ENCODE measurements at places on chromosomes 5 and 9. TPM values are rescaled to one million over a fixed set of nuclear protein-coding genes. Genes with fewer than 3 reads are reported as not detected.
A peak's percentile ranks its signal among the peaks of the same experiment; 100 is the strongest.

DNA sequence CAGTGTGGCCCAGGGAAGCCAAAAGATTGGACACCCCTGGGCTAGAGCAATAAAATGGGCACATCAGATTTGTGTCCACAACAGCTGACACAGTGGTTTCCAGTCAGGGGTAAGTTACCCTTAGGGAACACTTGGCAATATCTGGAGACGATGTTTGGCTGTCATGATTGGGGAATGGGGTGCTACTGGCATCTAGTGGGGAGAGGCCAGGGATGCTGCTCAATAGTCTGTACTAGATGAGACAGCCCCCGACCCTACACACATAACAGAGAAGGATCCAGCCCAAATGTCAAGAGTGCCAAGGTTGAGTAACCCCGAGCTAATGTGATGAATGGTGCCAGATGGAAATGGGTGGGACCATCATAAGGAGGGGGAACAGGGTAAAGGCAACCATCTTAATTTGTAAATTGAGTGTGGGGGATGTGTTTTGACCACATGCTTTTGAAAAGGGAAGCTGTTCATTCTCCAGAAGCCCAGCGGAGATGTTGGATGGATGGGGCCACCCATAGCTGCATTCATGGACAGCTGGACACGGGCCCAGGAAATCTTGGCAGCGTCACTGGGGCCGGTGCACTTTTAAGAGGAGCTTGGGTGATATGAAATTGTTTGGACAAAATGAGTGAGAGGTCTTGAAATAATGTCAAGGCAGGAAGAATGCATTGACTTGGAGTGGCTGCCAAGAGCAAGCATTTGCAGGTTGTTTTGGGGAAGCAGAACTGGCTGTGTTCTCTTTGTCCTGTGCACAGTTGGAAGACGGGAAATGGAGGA lies 33.4 kb downstream of the SYK start:
- no peak for DNase-seq

- peak; percentile 49 for DNase-seq
Measured at GRCh38 chr9:125472926-125473701, 211.5 kb downstream of the GAPVD1 start.

- no peak for DNase-seq
Measured at GRCh38 chr5:125301711-125302110, 555.3 kb upstream of the ZNF608 start.

- peak; percentile 55 for DNase-seq
Measured at GRCh38 chr9:121992571-121993212, 100.4 kb downstream of the TTLL11 start.

DNA sequence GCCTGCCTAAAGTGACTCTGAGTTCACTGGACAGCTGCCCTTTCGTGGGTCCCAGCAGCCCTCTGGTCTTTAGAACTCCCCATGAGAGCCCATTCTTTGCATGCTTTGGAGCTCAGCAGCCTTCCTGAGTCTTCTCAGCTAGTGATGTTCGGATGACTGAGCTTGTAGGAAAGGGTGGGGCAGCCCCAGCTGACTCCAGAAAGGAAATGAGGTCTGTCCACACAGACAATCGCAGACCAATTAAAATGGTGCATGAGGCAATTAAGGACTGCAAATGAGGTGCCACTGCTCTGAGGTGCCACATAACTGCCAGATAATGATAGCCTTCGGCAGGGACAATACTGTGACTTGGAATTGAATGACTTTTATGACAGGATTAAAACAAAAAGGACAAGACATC lies 25.4 kb upstream of the TOMM5 start:
- no peak for DNase-seq

GRCh38 chr9:7154003-7154619 lies 396.3 kb downstream of the KDM4C start:
- DNase-seq: no peak

GRCh38 chr9:91935066-91935749 lies 14.8 kb downstream of the ROR2 start:
- DNase-seq: no peak

GRCh38 chr9:83435301-83435700 lies 102.9 kb downstream of the FRMD3 start:
- DNase-seq: no peak

DNA sequence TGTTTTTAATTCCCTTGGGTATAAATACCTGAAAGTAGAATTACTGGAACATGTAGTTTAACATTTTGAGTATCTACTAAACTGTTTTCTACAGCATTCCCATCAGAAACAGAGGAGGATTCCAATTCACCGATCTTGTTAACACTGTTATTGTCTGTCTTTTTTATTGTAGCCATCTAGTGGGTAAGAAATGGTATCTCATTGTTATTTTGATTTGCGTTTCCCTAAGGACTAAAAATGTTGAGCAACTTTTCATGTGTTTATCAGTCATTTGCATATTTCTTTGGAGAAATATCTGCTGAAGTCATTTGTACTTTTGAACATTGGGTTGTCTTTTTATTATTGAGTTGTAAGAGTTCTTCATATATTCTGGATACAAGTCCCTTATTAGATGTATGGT lies 135.2 kb upstream of the NFIL3 start:
- no peak for DNase-seq

- no peak for DNase-seq
Measured at GRCh38 chr9:79709743-79710674, 138.2 kb downstream of the TLE4 start.

DNA sequence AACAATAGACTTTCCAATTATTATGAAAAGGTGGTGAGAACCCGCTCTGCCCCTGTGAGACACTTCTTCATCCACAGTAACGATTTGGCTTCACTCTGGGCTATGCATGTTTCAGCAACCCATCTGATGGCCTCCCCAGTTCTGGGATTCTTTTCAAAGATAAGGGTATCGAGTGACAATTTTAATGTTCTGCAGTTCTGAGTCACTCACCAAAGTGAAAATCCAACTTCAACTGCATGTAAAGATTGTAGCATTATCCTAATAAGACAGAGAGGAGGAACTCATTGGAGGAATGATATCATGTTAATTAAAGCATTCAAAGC lies 1078.3 kb upstream of the SEMA6A start:
- no peak for DNase-seq

GRCh38 chr5:16965581-16965980 lies 29.5 kb upstream of the MYO10 start:
- no peak for DNase-seq

- DNase-seq: no peak
Measured at GRCh38 chr9:95776176-95776575, 99.3 kb upstream of the ERCC6L2 start.

DNA sequence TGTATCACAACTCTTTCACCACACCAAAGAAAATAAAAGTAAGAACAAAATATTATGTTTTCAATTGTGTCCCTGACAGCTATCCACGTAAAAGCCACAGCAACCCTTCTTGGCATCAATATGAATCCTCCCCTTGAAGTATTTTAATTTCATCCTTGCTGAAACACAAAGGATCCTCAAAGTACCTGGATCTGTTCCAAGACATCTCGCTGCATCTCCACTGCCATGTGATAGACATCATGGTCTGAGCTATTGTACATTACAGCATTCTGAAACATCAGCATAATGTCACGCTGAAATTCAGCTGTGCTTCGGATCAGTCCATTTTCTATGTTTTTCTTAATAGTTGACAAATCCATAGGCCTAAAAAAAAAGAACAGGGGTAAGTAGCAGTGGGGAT lies 17.7 kb downstream of the BRD8 start:
- DNase-seq: no peak

DNA sequence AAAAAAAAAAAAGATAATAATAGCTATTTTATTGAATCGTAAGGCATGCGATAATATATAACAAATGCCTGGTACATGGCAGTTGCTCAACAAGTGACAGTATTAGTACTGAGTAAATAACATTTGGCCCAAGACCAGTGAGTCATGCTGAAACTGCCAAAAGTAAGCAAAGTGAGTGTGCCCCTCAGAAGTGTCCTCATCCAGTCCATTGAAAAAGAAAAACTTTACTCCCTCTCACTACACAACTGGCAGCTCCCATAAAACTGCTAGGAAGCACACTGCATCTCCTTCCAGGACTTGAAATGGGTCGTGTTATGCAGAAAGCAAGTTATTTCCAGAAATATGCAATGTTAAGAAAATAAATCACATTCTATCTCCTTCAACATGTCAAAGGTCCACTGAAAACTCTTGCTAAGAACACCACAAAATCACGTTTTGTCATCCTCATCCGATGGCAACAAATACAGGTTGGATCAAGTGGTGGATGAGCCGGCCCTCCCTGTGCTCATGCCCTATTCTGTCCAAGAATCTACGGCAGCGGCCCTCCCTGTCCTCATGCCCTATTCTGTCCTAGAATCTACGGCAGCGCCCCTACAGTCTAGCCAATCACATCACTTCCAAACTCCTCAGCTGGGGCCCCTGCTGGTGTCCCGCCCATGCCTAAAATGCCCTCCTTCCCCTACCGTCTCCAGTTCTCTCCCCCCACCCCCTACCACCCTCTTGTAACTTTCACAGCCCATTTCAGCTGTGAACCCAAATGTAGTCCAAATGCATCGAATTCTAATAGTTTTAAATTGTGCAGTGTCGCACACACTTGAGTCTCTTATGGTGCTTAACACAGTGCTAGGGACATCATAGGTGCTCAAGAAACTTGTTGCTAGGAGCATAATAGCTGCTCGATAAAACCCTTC lies 12.5 kb downstream of the PTCH1 start:
- DNase-seq: no peak

GRCh38 chr9:82101475-82101874 lies 112.9 kb downstream of the SPATA31D1 start:
- DNase-seq: no peak

DNA sequence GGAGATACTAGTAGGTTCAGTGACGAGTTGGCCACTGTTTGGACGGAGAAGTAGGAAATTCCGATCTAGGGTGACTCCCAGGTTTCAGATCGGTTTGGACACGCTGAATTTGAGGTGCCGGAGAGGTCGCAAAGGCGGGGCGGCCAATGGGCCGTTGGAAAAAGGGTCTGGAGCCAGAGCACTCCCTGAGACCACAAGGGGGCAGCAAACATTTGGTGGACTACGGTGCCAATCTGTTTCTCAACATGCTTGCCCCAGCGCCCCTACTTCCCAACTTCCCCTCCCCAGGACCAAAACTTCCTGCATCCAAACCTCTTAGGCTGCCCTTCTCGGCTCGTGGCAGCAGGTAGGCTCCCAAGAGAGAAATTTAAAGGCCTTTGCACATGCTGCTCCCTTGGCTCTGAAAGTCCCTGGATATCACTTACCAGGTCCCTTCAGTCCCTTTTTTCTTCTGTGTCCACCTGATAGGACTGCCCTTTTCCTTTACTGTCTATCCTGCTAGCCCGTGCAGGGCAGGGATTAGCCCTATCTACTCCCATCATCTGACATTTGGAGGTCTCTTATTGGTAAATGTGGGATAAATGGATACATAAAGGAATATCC lies 992 bp upstream of the RPP25L start:
- peak; percentile 86 for DNase-seq

- DNase-seq: no peak
Measured at GRCh38 chr9:104941597-104941996, 13.6 kb upstream of the ABCA1 start.

GRCh38 chr9:129235041-129235930 lies 57.2 kb upstream of the IER5L start:
- peak; percentile 69 for DNase-seq

DNA sequence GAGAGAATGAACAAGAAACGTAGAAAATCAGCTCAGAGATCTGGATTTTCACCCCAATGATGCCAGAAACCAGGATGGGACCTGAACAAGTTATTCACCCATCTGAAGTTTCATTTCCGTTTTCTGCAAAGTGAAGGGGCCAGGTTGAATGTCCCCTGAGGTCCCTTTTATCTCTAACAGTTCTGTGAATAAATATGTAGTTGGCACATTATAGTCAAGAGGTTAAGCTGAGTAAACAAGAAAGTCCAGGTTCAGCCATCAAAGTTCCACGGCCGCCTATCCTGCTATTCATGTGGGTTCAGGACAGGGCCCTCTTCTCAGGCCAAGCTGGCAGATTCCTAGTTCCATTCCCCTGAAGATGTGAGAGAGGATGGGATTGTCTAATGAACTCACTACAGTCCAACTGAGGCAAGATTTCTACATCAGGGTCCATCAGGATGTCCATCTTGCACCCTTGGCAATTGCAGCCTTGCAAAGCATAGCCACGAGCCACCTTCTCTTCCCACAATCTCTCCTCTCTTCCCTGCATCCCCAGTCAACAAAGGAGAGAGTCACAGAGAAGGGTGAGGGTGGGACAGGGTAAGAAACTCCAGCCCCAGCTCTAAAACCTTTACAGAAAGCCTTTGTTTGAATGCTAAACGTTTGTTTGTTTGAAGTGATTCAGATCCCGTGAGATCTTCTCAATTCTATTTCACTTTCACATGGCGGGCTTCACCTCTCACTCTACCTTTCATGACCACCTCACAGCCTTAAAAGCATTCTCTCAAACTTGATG lies 311.0 kb downstream of the SLIT3 start:
- DNase-seq: no peak

DNA sequence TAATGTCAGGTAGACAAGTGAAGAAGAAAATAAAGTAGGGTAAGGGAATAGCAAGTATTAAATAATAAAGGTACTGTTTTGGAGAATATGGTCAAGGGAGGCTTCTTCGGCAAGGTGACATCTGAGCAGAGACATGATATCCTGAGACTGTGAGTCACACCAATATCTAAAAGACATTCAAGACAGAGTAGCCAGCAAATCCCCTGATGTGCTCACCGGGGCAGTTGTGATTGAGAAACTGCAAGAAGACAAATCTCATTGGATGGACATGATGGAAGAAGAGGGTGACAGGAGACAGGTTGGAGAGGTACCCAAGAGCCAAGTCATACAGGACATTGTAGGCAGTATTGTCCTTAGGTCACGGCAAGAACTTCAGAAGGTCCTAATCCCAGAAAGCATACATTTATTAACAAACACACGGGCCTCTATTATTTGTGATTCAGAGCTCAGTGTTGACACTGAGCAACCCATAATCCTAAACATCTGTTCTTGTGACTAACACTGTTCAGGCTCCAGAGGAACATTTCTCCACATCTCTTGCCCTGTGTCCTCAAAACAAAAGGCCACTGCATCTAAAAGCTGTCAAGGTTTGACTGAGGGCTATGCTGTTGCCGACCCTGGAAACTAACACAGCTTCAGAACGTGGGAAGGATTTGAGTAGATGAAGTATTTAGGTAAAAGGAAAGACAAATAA lies 258.7 kb upstream of the CLINT1 start:
- DNase-seq: no peak

- no peak for DNase-seq
Measured at GRCh38 chr9:2427120-2427891, 194.3 kb upstream of the VLDLR start.

DNA sequence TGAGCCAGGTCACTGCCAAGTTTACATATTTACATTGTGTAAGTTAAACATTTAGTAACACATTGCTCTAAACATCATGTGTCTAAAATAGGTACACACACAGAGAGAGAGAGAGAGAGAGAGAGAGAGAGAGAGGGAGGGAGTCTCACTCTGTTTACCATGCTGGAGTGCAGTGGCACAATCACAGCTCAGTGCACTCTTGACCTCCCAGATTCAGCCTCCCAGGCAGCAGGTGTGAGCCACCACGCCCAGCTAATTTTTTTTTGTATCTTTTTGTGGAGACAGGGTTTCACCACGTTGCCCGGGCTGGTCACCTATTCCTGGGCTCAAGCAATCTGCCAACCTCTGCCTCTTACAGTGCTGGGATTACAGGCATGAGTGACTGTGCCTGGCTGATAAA lies 1045.3 kb downstream of the TLE1 start:
- DNase-seq: no peak

The PCDHA1 gene
- not detected for total RNA-seq

The IL5 gene
- total RNA-seq: not detected

The PCAT7 gene
- 0.18 TPM for total RNA-seq

The CATSPER3 gene
- total RNA-seq: 0.29 TPM

The ALDH1A1 gene
- 118 TPM for total RNA-seq

The TMEFF1 gene
- total RNA-seq: 0.78 TPM

The ADAMTS16 gene
- total RNA-seq: 0.81 TPM

The TJP2 gene
- 121 TPM for total RNA-seq

The RIMOC1 gene
- total RNA-seq: 25.1 TPM

The CAMK4 gene
- total RNA-seq: 0.62 TPM

The IL7R gene
- total RNA-seq: 8.6 TPM

The PFN3 gene
- total RNA-seq: not detected
